AG04450 (cell line): ENCODE measurements at places on chromosomes 5 and 9. TPM values are rescaled to one million over a fixed set of nuclear protein-coding genes. Genes with fewer than 3 reads are reported as not detected.

- peak; percentile 27 for DNase-seq
Observed at GRCh38 chr5:115069087-115069968, 100.4 kb downstream of the TRIM36 start.

GRCh38 chr9:91089405-91090129 is 272.2 kb downstream of the AUH start:
- DNase-seq = no peak

DNA sequence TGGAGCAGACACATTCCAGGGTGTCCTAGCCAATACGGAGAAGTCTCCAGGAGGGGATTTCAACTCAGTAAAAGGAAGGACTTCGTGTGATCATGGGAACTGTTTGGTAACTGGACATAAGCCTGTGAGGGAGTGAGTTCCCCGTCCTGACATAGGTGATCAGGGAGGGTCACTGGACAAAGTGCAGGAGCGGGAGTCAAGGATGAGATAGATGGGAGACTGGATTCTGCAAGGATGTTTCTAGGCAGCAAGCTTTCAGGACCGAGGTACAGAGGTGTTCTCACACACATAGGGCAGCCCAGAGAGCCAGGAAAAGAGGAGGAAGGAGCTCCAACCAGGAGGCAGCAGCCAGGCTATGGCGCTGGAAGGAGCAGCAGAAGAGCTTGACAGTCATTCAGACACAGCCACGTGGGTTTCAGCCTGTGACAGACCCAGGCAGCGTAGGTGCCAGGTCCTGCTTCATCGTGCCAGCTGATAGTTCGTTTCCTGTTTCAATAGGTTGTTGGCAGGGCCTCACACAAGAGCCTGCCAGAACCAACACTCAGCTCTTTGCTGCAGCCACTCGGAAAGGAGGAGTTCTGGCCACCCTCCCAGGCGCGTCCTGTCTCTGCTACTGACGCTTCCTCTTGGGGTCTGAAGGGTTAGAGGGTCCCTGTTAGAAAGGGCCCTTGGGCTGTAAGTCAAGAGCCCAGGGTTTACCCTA is 84.1 kb downstream of the AMBP start:
- no peak for DNase-seq

DNA sequence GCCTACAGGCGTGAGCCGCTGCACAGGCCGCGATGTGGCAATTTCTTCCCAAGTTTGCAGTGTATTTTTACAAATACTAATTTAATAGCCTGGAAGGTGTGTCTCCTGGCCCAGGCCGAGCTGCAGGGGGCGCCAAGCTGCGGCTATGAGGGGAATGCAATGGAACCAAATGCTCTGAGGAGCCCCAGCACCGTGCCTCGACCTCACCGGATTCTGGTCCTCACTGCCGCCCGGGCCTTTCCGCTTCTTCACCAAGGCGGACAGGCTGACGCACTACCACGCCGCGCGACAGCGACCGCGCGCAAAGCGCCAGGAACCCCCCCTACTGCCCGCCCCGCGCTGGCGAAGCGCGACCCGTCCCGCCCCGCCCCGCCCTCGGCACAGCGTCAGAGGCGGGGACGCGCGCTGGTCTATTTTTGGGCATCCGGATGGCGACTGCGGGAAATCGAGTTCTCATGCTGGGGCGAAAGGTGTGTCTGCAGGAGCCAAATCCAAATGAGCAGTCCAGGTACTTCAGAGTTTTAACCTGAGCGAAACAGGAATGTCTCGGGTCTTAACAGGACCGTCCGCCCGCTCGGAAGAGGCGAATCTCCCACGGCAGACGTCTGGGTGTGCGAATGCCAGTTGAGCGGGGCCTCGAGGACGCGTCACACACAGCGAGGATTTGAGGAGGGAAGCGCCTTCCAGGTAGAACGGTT is 31.7 kb upstream of the PRXL2C start:
- no peak for DNase-seq

- no peak for DNase-seq
Observed at GRCh38 chr5:51380603-51381207, 2.5 kb upstream of the ISL1 start.

- no peak for DNase-seq
Observed at GRCh38 chr5:100165309-100165708, 369.9 kb upstream of the FAM174A start.

DNA sequence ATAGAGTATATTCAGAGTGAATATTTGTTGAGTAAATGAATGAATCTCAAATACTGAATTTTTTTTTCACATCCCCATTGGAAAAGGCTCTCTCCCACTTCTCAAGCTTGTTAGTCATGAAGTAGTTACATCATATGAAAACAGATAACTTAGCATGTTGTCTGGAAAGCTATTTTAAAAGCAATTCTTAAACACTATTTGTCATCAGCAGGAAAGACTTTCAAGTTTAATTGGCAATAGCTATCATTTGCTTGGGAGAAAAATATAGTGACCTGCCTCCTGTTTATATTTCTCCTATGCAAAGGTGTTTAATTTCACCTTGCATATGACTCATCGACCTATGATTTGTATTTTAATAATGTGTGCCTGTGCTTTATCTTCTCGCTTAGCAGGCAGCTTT is 499.8 kb upstream of the GRIA1 start:
- DNase-seq = no peak

- DNase-seq = no peak
Observed at GRCh38 chr5:137933491-137933911, 44.2 kb downstream of the PKD2L2 start.

DNA sequence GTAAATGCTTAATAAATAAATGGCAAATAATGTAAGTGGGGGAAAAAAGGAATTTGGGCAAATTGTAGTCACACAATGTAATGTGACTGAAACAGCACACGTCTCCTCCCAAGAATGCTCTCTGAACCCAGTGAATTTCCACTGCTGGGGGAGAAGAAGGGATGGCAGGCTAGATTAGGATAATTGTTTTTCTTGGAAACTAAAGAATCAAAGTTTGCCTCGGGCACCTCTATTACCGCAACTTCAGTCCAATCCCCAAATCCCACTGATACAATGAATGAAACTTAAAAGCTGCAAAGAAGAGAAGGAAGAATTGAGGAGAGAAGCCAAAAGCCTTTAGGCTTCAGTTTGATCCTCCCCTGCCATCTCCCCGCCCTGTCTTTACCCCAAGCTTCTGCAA is 423.2 kb upstream of the PAPPA start:
- DNase-seq = no peak

- DNase-seq = no peak
Observed at GRCh38 chr9:107841076-107841475, 351.5 kb upstream of the KLF4 start.

DNA sequence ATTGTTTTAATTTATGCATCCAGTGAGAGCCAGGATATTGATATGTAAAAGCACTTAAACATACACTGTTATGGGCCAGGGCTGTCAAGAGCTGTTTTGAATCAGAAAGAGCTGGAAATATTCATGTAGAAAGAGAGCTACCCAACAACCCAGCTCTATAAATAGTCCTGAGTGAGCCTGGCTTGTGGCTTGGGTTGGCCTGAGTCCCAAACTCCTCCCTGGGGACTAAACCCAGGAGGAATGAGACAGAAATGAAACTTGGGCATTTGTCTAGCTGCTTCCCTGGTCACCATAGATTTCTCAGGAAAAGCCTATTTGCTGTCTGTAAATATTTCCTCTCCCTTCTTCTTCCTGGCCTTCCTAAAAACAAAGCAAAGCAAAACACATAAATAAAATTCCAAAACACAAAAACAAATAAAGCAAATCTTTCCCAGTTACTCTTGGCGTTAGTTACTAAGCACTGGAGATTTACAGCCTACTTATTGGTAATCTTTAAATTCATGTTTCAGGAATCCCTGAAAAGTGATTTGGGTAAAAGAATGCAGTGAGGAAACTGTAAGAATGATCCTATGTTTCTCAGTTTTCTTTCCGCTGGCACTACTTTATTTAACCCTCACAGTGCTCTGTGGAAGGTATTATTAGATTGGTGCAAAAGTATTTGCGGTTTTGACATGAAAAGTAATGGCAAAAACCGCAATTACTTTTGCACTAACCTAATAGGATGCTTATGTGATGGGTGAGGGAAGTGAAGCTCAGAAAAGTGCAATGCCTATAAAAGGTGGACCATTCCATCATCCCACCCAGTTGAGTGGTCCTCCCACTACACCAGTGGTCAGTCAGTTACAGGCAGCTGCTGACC is 111.8 kb downstream of the CARTPT start:
- peak; percentile 43 for DNase-seq

DNA sequence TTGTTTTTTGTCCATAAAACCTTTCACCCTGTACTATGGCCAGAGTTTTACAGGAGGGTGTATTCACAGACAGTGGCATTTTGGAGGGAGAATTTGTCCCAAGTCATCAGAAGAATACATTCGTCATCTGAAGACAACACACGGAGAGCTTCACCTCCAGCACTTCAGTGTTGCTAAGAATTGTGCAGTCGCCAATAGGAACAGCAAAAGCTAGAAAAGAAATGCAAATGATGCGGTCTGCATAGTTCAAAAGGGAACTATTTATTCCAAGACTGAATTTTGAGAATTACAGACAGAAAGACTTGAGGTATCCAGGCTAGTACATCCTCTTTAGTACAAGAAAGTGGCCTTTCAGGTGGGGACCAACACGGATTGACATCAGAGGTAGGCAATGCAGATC is 399.2 kb upstream of the KIF2A start:
- DNase-seq = no peak

- DNase-seq = no peak
Observed at GRCh38 chr5:125508225-125508624, 761.8 kb upstream of the ZNF608 start.

- no peak for DNase-seq
Observed at GRCh38 chr5:116459301-116459700, 115.3 kb downstream of the SEMA6A start.

GRCh38 chr9:123772374-123772773 is 157.6 kb downstream of the DENND1A start:
- DNase-seq = no peak

GRCh38 chr9:126515873-126516505 is 97.7 kb upstream of the LMX1B start:
- DNase-seq = no peak

- no peak for DNase-seq
Observed at GRCh38 chr5:170365831-170366230, 23.3 kb downstream of the KCNMB1 start.

GRCh38 chr5:149254506-149254905 is 17.2 kb upstream of the AFAP1L1 start:
- no peak for DNase-seq

- no peak for DNase-seq
Observed at GRCh38 chr5:4758550-4758949, 381.6 kb upstream of the ADAMTS16 start.

- no peak for DNase-seq
Observed at GRCh38 chr5:73088026-73088425, 32.3 kb upstream of the TMEM171 start.

GRCh38 chr5:112794410-112794809 is 56.7 kb downstream of the APC start:
- DNase-seq = no peak

DNA sequence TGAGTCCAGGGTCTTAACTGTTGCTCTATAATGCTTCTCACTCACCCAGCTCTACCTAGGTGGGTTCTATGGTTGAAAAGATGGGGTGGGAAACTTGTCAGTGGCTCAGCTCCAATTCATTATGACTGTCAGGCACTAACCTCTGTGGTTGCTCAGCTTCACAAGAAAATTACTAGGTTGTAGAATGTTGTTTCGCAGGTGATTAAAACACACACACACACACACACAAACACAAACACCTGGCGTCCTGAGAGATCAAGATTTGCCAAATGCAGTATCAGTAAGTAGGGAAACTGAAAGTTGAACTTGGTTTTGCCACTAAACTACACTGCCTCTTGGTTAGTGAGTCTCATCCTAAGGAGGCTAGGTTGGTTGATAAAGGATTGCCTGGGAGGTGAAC is 2.8 kb downstream of the MCCC2 start:
- DNase-seq = no peak

GRCh38 chr5:6762697-6763096 is 49.5 kb downstream of the TENT4A start:
- no peak for DNase-seq

DNA sequence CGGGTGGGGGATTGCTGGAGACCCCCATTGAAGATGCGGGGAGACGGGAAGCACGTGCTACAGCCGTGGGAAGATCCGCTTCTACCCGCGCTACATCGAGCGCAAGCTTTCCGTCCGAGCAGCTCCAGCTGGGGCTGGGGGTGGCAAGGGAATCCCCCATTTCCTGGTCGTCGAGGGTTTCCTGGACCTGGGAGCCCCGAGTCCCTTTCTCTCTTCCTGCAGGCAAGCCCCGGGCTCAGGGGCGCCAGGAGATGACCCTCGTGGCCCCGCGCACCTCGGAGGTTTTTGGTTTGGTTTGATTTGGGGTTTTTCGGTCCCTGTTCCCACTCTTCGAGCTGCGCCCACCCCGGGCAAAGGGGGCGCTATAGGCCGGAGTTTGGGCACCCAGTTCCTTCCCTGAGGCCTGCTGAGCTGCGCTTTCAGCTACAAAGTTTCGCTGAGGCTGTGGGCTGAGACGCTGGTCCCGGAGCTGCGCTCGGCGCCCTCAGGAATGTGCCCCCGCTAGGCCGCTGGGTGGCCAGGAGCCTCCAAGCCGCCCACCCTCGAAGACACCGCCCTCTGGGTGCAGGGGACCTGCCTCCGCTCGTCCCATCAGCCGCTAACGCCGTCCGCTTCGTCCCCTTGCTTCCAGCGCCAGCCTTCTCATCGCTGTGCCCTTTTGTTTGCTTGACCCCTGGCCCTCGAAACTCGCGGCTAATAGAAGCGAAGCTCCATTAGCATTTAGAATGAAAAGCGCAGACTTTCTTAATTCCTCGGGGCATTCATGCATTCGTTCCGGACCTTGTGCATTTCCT is 2.9 kb downstream of the NR4A3 start:
- no peak for DNase-seq

DNA sequence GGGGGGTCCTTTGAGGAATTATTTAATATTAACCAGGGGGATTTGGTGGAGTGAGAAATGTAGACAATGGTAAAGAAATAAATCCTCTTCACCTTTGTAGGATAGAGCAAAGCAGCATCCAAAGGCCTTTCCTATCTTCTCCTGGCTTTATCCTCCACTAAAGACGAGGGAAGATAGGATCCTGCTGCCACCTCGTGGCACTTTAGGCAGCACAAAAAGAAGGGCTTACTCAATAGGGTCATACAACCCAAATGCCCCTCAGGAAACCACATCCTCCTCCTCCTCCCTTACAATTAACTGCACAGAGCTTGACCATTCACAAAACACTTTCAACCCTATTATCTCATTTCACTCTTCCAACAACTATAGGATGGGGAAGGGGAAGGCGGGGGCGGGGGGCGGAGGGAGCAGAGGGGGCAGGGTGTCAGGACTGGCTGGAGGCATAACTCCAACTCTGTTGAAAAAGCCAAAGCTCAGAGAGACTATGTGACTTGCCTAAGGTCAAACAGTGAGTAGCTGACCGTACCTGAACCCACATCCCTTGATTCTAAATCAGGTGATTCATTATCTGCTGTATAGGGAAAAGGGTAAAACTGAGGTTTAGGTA is 45.4 kb upstream of the MYOT start:
- DNase-seq = peak; percentile 3

TRMO gene
- polyA plus RNA-seq = 11.1 and 12.6 TPM in 2 replicates

STPG3 gene
- not detected in 2 replicates for polyA plus RNA-seq

SLIT3 gene
- polyA plus RNA-seq = 0.17 and 0.26 TPM in 2 replicates

APBA1 gene
- 6.7 and 8.5 TPM in 2 replicates for polyA plus RNA-seq

PSIP1 gene
- polyA plus RNA-seq = 32.7 and 57.3 TPM in 2 replicates

ITGA2 gene
- 58.2 and 71.9 TPM in 2 replicates for polyA plus RNA-seq

PRDM9 gene
- polyA plus RNA-seq = not detected in 2 replicates

FOXD4L4 gene
- polyA plus RNA-seq = not detected in 2 replicates

PDLIM7 gene
- polyA plus RNA-seq = 195 and 268 TPM in 2 replicates
